HCT116 (cell line): ENCODE measurements at places on chromosomes 2 and 18.

GRCh38 chr2:9331704-9332103, 91.6 kb downstream of the ITGB1BP1 start:
- no peak overlapping the region for H3K4me3 ChIP-seq
- H3K27me3 ChIP-seq: no peaks in the 10 kb centered on the region
- DNase-seq: no peak
- H3K36me3 ChIP-seq: 0 out of 2 replicates have a peak, but pooled peaks cover 2% of the 10 kb centered on the region
- H3K27ac ChIP-seq: no peak overlapping the region
- peaks cover 8% of the 10 kb centered on the region; the same call in 1 of the 2 replicates for H3K4me1 ChIP-seq

GRCh38 chr2:24860631-24861030, 59.4 kb downstream of the ADCY3 start:
- no peaks in the 10 kb centered on the region for H3K27me3 ChIP-seq
- H3K27ac ChIP-seq: no peak overlapping the region
- H3K4me1 ChIP-seq: no peaks in the 10 kb centered on the region
- no peak for DNase-seq

- no peaks in the 10 kb centered on the region for H3K27me3 ChIP-seq
- H3K36me3 ChIP-seq: no peaks in the 10 kb centered on the region
- no peak overlapping the region for H3K4me3 ChIP-seq
- H3K27ac ChIP-seq: no peak overlapping the region
Observed at GRCh38 chr2:173544641-173545363, 190.1 kb downstream of the CDCA7 start.

DNA sequence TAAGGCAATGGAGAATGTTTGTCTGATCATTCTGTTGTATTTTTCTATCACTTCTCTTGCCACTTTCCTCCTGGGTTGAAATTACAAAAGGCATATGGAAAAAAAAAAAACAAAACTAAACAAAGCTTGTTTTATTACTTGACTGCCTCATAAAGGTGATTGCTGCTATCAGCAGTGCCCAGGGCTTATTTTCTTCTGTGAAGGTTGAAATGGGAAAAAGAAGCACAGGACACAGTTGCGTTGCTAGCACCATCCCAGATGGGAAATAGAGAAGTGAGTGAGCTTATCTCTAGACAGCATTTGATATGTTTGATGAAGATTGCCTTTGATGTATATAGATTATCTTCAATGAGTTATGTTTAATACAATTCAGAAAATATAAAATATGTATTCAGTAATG, 633.8 kb upstream of the ZNF804A start:
- no peaks in the 10 kb centered on the region for H3K27me3 ChIP-seq
- no peak overlapping the region for H3K27ac ChIP-seq
- H3K4me1 ChIP-seq: no peaks in the 10 kb centered on the region
- no peak for DNase-seq

- DNase-seq: no peak
- H3K27me3 ChIP-seq: no peaks in the 10 kb centered on the region
- no peak overlapping the region for H3K4me3 ChIP-seq
- no peak overlapping the region for H3K27ac ChIP-seq
- no peaks in the 10 kb centered on the region for H3K36me3 ChIP-seq
Observed at GRCh38 chr2:119339562-119339923, 27.1 kb downstream of the C2orf76 start.

GRCh38 chr2:69745035-69745434, 3.1 kb downstream of the ANXA4 start:
- H3K27ac ChIP-seq: no peak overlapping the region
- DNase-seq: no peak
- H3K36me3 ChIP-seq: no peaks in the 10 kb centered on the region
- H3K4me1 ChIP-seq: peaks cover 17% of the 10 kb centered on the region
- H3K4me3 ChIP-seq: no peak overlapping the region

DNA sequence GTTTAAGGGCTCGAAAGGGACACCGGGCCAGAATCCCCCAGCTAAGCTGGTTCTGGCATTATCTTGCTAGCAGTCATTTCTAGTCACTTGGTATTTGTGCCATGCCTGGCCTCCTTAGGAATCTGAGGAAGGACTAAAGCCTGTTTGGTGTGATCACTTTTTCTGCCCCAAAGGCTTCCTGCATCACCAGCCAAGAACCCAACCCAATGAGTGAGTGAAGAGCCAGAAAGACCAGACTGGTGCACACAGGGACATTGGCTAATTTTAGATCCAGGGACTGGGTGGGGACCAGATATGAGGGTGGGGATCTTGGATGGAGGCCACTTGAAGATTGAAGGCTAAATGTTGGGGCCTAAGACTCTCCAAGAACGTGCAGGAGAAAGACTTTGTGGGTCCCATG, 411.9 kb upstream of the TNP1 start:
- no peaks in the 10 kb centered on the region for H3K36me3 ChIP-seq
- no peaks in the 10 kb centered on the region for H3K4me1 ChIP-seq
- no peak overlapping the region for H3K4me3 ChIP-seq
- H3K27ac ChIP-seq: no peak overlapping the region
- DNase-seq: no peak
- peaks cover 16% of the 10 kb centered on the region for H3K27me3 ChIP-seq

GRCh38 chr2:190060019-190060418, 2.5 kb downstream of the MSTN start:
- no peaks in the 10 kb centered on the region for H3K27me3 ChIP-seq
- H3K27ac ChIP-seq: no peak overlapping the region
- no peaks in the 10 kb centered on the region for H3K4me1 ChIP-seq
- DNase-seq: no peak
- H3K4me3 ChIP-seq: no peak overlapping the region

GRCh38 chr18:50071397-50071796, 123.5 kb downstream of the MYO5B start:
- no peak overlapping the region for H3K4me3 ChIP-seq
- peaks cover 5% of the 10 kb centered on the region; the same call in 1 of the 2 replicates for H3K4me1 ChIP-seq
- no peaks in the 10 kb centered on the region for H3K36me3 ChIP-seq
- no peak for DNase-seq
- no peaks in the 10 kb centered on the region for H3K27me3 ChIP-seq

DNA sequence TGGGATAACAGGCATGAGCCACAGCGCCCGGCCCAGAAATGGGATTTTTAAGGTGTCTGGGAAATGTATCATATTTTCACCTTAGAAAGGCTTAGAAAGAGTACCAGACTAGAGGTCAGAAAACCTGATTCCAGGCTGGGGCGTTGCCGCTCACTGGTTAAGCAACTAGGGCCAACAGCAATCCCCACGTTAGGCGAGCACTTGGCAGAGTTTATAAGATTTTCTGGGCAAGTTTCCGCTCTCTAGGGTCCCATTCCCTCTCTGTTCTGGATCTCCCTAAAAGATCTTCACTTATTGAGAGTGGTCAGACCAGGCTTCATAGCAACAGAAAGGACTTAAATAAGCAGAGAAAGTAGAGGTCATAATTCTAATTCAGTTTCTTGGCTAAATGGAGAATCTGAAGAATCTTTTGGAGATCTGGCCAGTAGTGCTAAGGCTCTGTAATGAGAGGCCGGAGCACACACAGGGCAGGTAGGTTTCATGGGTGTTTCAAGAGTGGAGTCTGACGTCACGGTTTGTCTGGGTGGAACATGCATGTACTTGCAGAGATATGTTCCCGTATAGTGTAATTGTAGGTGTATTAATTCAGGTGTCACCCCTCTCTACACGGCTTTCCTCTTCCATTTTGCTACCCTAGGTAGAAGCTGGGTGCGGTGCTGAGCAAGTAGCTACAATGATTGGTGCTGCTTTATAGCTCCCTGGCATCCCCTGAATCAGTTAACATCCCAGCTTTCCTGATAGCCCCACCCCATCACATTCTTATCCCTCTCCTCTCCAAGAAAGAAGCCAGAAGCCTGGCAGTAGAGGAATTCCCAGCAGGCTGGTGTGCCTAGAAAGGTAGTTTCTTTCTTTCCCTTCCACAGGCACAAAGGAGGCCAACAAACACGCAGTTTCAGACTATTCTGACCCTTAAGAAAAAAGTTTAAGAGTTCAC, 4.4 kb upstream of the SMAD7 start:
- no peak overlapping the region for H3K4me3 ChIP-seq
- no peaks in the 10 kb centered on the region for H3K36me3 ChIP-seq
- no peak overlapping the region for H3K27ac ChIP-seq

DNA sequence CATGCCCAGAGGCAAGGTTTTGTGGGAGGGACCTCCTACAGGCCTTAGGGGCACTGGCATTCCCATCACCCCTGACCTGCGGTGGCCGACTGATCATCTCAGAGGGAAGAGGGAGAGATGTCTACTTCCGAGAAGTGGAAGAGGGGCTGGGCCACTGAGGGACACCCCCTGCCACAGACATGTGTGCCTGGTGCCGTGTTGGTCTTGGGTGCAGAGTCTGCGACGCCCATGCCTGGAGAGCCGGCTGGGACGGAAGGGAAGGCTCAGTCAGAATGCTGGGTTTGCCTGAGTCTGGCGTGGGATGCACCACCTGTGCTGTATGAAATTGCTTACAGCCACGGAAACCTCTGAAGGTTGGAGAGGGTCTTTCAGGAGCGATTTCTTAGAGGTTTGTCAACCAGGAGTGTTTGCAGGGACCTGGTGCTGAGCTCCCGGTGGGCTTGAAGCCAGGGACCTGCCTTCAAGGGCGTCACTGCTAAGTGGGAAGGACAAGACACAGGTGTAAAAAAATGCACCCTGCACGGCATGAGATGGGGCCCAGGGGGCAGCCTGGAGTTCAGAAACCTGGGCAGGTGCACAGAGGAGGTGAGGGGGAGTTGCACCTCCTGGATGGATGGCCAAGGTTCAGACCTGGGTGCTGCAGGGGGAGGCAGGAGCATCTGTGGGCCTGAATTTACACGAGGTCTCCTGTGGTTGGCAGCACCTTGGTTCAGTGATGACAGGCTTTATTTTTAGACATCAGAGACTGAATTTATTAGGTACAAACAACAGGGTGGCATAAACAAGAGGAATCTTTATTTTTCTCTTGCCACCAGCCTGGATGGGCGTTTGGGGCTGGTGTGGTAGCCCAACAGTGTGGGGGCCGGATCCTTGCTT, 100.3 kb downstream of the CTIF start:
- no peak overlapping the region for H3K27ac ChIP-seq
- no peaks in the 10 kb centered on the region for H3K4me1 ChIP-seq
- no peaks in the 10 kb centered on the region for H3K27me3 ChIP-seq
- H3K36me3 ChIP-seq: no peaks in the 10 kb centered on the region; the same call in 1 of the 2 replicates

- H3K27me3 ChIP-seq: no peaks in the 10 kb centered on the region
- H3K4me3 ChIP-seq: no peak overlapping the region
- no peak for DNase-seq
Observed at GRCh38 chr2:10038123-10038522, 5.2 kb upstream of the KLF11 start.

- H3K27ac ChIP-seq: no peak overlapping the region
- H3K4me1 ChIP-seq: no peaks in the 10 kb centered on the region; the same call in 1 of the 2 replicates
- H3K27me3 ChIP-seq: no peaks in the 10 kb centered on the region
- H3K4me3 ChIP-seq: no peak overlapping the region
Observed at GRCh38 chr18:28108814-28109213, 68.1 kb downstream of the CDH2 start.

DNA sequence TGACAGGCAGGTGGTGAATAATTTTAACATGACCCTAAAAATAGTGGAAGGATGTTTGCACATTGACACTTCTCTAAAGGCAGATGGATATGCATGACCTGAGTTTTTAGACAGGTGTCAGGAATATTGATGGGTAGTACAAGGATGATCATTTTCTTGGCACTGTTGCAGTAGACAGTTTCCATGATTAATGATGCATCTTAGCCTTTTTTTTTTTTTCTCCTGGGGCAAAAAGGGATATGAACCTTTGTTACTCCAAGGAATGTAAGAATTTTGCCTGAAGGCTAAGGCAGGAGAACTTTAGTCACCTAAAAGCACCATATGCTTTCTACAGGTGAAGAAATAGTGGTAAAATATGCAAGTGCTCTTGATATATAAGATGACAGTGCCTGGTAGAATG, 136.3 kb upstream of the CAVIN2 start:
- no peaks in the 10 kb centered on the region for H3K4me1 ChIP-seq
- H3K27me3 ChIP-seq: no peaks in the 10 kb centered on the region
- no peak overlapping the region for H3K27ac ChIP-seq
- DNase-seq: no peak

DNA sequence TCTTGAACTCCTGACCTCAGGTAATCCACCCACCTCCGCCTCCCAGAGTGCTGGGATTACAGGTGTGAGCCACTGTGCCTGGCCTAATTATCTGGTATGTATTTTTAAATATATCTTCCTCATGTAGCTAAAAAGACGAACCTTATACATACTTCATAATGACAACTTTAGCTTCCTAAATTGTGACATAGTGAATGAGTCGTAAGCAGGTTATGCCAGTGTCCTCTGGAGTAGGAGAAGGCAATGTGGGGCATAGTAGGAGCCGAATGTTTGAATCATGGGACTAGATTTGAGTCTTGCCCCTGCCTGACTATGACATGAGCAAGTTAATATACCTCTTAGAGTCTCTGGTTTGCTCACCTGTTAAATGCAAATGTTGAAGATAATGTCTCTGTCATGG, 95.8 kb upstream of the FOSL2 start:
- no peaks in the 10 kb centered on the region for H3K36me3 ChIP-seq
- H3K27me3 ChIP-seq: no peaks in the 10 kb centered on the region
- peaks cover 17% of the 10 kb centered on the region for H3K4me1 ChIP-seq
- H3K27ac ChIP-seq: no peak overlapping the region
- DNase-seq: peak; percentile 31

DNA sequence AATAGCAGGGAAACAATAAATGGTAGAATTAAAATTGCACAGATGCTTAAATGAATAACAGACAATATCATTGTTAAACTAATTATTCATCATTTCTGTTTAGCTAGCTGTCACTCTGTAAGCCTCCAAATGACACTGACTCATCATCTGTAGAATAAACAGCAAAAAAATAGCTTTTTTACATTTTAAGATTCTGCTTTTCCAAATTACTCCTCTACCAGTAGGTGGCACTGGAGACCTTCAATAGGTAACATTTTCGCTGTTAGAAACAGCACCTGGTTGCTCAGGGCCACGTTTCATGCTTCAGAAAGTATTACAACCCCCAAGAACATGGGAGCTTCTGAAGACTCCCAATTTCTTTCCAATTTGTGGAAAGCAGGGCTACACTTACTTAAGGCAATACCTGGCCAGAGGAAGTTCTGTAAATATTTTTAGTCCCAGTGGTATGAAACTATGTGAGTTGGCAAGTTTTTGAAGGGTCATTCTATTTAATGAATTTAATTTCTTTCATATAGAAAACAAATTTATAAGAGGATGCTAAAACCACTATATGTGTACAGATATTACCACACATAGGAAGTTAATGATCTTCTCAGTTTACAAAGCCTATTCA, 45.4 kb downstream of the TTN start:
- DNase-seq: peak; percentile 42
- no peak overlapping the region for H3K4me3 ChIP-seq
- no peaks in the 10 kb centered on the region for H3K36me3 ChIP-seq
